ENCODE measurements at places on chromosomes 1 and 21. TPM values are rescaled to one million over a fixed set of nuclear protein-coding genes. Genes with fewer than 3 reads are reported as not detected.

Gene PLEKHN1
- total RNA-seq: 5.5 TPM

Gene UROD
- 119 TPM for total RNA-seq

Gene WDR77
- total RNA-seq: 27.0 TPM

Gene LINGO4
- total RNA-seq: not detected

Gene ATP13A2
- total RNA-seq: 150 TPM

Gene BATF3
- 1.8 TPM for total RNA-seq

Gene MYOC
- not detected for total RNA-seq

Gene TSPAN1
- 10.3 TPM for total RNA-seq

Gene KRTAP11-1
- not detected for total RNA-seq

All from mesangial cell (primary cell).